ENCODE measurements at places on chromosomes 6 and 20.

DNA sequence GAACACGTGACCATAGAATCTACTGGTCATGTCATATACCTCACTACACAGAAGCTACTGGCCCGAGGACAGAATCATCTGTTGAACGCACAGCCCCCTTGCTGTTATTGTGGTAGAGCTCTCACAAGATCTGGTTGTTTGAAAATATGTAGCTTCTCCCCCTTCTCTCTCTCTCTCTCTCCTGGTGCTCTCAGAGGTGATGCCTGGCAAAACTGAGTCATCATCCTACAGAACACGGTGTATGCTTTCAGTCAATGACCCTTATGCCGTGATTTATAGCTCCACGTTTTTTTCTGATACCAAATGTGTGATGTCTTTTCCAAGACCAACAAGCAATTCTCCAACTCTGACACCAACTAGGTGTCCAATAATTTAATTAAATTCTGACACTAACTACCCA lies 13.0 kb upstream of the RBM24 start:
- no peak for DNase-seq

GRCh38 chr6:52535711-52536423 lies 41.0 kb downstream of the TRAM2 start:
- no peak for DNase-seq

DNA sequence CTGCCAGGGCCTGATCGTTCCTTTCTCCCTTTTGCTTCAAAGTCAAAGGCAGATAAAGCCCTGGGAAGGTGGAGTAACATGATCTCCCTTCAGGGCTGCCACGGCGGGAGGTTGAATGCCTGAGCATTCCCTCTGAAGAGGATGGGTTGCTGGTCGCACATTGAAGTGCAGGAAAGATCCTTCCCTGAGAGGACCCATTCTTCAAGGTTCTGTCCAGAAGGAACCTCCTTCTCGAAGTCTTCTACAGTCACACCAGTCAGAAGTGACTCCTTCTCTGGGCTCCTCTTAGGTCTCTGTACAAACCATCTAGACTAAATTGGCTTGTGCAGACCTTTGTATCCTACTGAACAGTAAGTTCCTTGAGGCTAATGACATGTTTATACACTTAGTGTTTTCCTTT lies 192.6 kb upstream of the VGLL2 start:
- DNase-seq, result no peak

DNA sequence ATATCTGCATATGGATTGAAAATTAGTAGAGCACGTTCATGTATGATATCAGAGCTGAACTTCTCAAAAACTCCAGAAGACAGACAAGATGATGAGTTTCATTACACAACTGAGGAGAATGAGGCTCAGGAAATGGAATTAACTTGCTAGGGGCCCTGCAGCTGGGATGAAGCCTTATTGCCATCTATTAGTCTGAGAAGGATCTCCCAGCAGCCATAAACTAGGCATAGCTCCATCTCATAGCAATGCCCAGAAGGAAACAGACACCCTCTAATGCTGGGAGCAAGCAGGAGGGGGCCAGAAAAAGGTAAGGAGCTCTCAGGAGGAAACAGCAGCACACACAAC lies 18.0 kb downstream of the TFEB start:
- DNase-seq, result no peak

- DNase-seq, result no peak
Measured at GRCh38 chr6:1082285-1082935, 229.5 kb upstream of the FOXQ1 start.
